WTC11 (cell line): ENCODE measurements at places on chromosomes 2 and 18.

GRCh38 chr2:56239437-56239836 lies 55.6 kb downstream of the CCDC85A start:
- DNase-seq, result no peak

DNA sequence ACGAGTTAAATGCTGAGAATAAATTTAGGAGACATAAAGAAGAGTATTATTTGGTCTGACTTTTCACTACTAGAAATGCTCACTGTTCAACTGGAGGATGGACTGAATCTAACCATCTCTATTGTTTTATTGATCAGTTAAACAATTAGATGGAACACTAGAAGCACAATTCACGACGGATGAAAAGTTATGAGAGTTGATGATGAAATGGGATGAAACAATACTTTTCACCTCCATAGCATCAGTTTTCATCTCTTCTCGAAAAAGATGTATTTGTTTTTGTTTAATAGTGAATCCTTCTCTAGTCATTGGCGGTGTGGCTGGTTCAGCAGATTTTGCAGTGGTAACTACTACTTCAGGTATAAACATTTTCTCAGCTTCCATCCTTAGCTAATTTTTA lies 19.3 kb downstream of the TTN start:
- no peak for DNase-seq

GRCh38 chr2:148957023-148957422 lies 81.5 kb upstream of the LYPD6B start:
- no peak for DNase-seq

DNA sequence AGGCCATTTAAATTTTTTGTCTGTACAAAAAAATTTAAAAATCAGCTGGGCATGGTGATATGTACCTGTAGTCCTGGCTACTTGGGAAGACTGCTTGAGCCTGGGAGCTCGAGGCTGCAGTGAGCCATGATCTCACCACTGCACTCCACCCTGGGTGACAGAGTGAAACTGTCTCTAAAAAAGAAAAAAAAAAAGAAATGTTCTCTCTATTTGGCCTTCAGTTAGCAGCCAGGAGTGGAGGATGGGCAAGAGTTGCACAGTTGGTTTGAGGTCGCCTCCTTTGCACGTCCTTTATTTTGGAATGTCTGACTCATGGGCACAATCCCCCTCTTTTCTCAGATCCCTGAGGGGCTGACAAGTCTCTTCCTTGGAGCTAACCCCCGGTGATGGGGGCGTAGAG lies 26.3 kb downstream of the ITM2C start:
- DNase-seq, result no peak

- no peak for DNase-seq
These were observed 17.5 kb downstream of the RAB27B start for GRCh38 chr18:54845787-54846186.
